ENCODE measurements at places on chromosomes 16 and 17.
A peak's percentile ranks its signal among the peaks of the same experiment; 100 is the strongest.

- DNase-seq: no peak
Measured at GRCh38 chr17:59490216-59490615, 75.2 kb upstream of the DHX40 start.

DNA sequence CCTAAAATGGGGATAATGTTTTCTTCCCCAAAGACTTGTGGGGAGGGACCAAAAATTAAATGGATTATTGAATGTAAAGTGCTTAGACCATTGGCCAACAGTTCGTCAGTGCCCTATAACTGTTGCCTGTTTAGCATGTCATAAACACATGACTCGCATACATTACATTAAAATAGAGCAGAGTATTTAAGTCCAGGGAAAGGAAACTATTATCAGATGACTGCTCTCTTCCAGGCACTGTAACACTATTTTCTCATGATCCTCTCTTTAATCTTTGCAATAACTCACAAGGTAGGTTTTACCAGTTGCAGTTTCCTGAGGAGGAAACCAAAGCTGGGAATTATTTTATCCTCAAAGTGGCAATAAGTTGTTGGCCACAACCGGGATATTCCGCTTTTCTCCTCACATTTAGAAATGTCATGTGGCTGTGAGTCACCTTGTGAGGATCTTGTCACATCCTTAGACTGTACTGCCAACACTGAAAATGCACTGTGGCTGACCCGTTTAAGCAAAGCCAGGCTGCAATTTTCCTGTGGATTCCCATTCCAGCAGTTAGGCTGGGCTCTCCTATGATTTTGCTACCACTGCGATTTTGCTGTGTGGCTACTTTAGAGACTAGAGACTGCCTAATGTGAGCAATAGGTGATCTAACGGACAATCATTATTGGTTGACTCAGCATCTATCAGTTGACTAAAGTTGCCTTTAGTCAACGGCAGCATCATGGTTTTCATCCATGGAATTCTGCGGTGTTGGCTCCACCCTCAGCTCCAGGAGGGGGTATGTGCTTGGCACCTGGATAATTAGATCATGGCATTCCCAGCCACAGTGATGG lies 58.3 kb upstream of the DHX40 start:
- no peak for DNase-seq

- DNase-seq: no peak
Measured at GRCh38 chr17:65473363-65473762, 88.1 kb downstream of the AXIN2 start.

DNA sequence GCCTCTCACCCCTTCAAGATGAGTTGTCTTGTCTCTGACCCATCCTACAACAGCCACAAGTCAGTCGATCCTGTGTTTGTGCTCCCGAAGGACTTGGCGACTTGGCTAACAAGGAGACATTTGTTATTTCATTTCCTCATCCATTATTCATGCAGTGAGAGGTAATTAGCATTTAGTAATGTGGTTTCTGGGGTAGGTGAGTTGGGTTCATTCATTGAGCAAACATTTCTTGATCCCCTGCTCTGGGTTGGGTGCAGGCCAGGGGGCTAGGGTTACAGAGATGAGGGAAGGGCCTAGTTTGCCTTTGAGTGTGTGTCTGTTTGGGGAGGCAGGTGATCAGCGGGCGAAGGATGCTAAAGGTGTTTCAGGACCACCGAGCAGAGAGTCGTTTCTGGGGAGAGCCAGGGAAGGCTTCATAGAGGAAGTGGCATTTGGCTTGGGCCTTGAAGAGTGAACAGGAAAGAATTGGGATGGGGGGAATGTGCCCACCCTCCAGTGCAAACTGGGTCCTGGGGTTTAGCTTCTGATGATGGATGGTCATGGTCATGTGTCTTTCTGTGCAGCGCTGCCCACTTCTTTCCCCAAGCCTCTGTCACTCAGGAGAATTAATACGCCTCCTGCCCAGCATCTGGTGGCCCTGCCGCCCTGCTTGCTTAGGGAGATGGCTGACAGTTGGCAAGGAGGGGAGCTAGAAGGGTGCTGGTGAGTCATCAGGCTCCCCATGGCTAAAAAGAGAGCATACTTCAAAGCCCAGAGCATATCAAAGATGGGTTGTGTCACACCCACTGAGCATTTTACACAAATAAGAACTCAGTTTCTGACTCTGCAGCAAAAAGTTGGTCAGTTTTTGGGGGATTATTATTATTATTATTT lies 38.5 kb downstream of the MSI2 start:
- peak; percentile 86 for DNase-seq

DNA sequence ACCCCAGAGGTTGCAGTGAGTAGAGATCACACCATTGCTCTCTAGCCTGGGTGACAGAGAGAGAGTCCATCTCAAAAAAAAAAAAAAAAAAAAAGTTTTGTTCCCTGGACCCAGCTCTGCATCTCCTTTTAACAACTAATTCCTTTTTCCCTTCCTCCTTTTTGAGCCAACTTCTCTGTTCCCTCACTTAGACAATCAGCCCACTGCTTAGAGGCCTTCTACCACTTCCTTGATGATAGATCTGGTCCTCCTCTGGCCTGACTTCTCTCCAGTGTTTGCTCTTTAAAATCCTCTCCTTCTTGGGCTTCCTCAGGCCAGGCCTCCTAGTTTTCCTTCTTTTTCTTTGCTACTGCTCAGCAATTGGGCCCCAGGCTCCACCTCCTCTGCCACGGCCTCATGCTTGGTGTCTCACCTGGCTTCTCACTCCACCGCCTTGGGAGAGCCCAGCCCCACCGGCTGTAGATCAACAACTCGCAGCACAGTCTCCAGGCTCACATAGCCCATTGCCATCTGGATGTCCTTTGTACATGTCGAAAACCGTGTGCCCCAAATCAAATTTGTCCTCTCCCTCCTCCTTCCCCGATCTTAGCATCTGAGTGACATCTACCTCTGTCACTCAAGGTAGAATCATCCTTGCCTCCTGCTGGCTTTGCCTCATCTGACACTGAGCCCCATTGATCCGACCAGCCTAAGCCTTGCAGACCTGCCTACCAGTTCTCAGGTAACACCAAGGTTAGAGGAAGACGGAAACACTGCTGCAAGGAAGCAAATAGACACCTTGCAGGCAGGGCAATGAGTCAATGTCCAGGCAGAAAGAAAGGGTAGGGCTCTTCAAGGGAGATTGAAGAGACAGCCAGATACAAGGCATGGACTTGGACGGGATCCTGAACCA lies 17.4 kb downstream of the ARHGAP27 start:
- DNase-seq: no peak

DNA sequence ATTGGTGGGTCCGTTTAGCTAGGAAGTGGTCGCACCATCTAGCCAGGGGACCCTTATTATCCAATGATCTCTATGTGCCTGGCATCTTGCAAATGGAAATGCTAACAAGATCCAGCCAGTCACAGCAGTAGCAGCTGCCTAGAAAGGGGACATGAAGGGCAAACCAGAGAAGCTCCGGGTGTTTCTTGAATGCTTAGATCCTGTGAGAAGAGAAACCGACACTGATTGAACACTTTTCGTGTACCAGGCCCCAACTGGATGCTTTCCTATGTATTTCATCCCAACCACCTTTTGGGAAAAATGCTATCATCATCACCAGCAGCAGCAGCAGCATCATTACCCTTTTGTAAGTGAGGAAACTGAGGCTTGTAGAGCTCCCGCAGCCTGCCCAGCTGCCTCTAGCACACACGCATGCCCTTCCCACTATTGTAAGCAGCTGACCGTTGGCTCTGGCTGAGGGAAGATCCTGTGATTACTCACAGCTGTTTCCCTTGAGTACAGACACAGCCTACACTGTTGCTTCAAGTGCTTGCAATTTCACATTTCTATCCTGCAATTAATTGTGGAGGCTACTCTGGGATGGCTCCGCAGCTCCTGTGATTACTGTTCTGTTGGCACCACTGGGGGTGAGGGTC lies 180.7 kb upstream of the CACNG5 start:
- no peak for DNase-seq

DNA sequence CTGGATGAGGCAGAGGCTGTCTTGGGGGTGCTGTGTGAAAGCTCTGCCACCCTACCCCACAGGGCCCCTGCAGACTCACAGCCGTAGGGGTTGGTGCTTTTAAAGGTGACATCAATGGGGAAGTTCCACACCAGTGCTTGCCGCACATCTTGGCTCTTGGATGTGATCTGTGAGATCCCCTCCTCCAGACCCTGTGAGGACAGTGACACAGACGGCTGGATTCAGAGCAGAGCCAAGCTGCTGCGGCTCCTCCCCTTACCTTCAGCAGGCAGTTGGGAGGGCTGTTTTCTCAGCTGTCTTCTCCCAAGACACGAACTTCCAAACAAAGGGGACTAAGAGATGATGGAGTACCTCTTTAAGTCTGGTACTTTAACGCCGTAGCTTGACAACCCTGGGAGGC lies 4.8 kb downstream of the B9D1 start:
- DNase-seq: no peak

DNA sequence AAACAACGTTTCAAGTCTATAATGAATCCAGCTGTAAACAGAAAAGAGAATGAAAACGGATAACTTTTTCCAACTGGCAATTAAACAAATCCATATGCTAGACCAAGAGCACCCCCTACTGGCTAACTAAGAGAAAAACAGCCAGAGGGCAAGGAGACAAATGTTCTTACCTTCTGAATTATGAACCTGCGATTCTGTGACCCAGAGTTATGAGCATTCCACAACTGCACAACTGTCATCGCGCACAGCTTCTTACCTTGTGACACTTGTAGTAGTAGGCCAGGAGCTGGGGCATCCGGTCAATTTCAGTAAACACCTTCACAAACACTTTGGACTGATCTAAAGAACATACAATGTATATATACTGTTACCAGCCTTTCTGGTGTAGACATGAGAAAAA lies 18.6 kb downstream of the COG7 start:
- peak; percentile 75 for DNase-seq

- DNase-seq: no peak
Measured at GRCh38 chr16:9364721-9365369, 273.4 kb downstream of the HAPSTR1 start.

- no peak for DNase-seq
Measured at GRCh38 chr16:7334801-7335560, 2.3 kb downstream of the RBFOX1 start.

DNA sequence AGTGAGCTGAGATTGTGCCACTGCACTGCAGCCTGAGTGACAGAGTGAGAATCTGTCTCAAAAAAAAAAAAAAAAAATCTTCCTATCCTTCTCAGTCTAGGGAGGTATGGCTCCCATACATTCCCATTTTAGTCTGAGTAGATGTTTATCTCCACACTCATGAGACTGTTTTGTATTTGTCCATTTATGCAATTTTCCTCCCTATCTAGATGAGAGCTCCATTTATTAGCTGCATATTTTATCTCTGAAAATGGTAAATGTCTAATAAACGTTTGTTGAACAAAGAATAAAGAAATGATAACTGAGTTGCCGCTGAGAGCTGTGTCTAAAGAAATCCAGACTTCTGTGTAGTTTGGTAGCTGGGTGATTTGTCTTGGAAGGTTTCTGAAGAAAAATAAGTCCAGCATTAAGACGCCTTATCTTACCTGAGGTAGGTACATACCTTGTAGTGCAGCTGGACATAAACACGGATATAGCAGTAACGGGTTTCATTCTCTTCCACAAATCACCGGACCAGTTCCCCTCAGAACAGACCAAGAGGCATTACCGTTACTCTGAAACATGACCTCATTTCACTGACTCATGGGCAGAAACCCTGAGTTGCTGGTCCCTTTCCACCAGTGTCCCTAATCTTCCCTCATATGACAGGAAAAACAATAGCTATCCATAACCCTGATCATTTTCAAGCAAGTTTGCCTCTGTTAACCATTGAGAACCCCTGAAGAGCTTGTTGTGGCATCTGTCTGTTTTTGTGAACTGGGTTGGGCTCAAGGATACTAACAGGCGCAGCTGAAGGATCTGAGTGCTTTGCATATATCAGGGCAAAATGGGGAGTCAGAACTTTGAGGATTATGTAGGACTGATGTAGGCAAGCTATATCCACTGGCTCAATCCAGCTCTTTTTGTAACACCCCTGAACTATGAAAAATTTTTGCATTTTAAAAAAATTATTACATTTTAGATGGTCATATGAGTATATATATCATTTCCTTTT lies 177.4 kb upstream of the XYLT1 start:
- no peak for DNase-seq

DNA sequence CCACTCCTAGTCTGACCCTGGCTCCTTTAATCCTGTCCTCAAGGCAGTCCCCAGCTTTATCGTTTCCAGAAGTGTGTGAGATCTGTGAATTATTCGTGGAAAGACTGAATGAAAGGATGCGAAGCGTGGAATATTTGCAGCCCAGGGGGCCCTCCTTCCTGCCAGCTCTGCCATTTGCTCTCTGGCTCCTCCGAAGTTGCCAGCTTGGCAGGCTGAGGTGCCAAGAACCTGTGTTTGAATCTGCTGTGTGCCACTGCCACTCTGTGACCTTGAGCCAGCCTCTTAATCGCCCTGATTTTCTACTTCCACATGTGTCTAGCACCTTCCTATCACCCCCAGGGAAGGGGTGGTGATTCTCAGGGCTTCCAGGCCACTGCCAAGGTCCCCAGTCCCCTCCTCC lies 10.8 kb downstream of the TBKBP1 start:
- no peak for DNase-seq

DNA sequence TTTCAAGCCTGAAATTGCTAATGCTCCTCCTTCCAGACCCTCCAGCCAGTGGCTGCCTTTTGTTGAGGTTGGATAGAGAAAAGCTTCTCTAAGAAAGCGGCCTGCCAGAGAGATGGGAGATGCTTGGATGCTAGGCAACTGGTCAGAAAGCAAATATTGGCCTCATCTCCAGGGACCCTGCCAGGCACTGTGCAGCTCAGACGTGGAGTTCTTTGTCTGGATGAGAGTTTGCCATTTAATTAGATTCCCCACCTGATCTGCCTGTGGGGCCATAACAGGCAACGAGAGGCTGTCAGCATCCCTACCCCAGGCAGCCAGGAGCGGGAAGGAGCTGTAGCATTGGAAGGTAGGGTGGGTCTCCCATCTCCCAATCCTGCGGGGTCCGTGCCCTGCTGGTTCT lies 52.7 kb downstream of the ASIC2 start:
- DNase-seq: peak; percentile 1

DNA sequence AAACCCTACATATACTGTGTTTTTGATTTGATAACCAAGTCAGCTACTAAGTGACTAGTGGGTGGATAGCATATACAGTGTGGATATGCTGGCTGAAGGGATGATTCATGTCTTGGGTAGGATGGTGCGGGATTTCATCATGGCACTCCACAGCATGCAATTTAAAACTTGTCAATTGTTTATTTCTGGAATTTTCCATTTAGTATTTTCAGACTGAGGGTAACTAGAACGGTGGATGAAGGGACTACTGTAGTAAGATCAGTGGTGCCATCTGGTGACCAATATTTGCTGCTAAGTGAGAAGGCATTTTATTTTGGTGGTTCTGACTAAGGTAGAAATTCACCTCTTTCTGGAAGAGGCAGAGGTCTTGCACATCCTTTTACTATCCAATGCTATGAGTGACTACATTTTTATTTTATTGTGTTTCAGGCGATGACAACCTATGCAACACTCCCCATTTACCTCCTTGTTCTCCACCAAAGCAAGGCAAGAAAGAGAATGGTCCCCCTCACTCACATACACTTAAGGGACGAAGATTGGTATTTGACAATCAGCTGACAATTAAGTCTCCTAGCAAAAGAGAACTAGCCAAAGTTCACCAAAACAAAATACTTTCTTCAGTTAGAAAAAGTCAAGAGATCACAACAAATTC lies 3.1 kb downstream of the CDC6 start:
- DNase-seq: peak; percentile 46

GRCh38 chr17:8918807-8919465 lies 46.6 kb downstream of the PIK3R5 start:
- no peak for DNase-seq
